CD4-positive, alpha-beta T cell treated with Interleukin-2 at 100 ng/mL for 4 hours (primary cell): ENCODE measurements at places on chromosomes 4 and X.

- no peak for DNase-seq
Measured at GRCh38 chrX:77347572-77347971, 99.6 kb upstream of the FGF16 start.

DNA sequence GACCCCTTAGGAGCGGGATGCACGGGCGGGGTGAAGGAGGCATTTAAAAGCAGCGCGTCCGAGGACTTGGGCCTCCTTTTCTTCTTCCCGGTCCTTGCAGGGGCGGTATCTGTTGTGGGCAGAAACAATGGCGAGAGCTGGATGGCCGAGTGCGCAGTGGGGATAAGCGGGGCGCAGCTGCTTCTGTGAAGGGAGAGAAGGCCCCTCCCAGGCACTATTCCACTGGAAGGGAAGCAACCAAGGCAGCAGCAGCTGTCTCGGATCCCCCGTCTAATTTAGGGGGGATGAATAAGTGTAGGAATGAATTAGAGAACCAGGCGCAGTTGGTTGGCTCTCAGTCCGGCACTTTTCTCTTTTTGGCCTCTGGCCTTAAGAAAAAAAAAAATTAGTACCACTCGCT, 995 bp downstream of the SMARCA5 start:
- no peak for DNase-seq

GRCh38 chr4:74117024-74117534, 18.1 kb upstream of the CXCL2 start:
- DNase-seq, result no peak

DNA sequence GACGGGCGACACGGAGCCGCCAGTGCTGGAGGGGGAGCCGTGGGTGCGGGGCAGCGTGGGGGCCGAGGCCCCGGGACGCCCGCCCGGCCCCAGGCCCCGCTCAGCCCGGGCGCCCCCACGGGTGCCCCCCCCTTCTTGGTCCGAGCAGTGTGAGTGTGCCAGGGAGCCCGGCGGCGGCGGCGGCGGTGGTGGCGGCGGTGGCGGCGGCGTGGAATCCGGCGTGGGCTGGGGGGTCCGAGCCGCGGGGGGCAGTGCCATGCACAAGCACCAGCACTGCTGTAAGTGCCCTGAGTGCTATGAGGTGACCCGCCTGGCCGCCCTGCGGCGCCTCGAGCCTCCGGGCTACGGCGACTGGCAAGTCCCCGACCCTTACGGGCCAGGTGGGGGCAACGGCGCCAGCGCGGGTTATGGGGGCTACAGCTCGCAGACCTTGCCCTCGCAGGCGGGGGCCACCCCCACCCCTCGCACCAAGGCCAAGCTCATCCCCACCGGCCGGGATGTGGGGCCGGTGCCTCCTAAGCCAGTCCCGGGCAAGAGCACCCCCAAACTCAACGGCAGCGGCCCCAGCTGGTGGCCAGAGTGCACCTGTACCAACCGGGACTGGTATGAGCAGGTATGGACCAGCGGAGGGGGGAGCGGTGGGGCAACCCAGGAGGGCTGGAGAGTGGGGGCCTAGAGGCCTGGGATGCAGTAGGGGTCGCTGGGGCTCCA, 466 bp downstream of the DLG3 start:
- DNase-seq, result no peak

- DNase-seq, result no peak
Measured at GRCh38 chrX:8684201-8684965, 47.6 kb downstream of the ANOS1 start.

DNA sequence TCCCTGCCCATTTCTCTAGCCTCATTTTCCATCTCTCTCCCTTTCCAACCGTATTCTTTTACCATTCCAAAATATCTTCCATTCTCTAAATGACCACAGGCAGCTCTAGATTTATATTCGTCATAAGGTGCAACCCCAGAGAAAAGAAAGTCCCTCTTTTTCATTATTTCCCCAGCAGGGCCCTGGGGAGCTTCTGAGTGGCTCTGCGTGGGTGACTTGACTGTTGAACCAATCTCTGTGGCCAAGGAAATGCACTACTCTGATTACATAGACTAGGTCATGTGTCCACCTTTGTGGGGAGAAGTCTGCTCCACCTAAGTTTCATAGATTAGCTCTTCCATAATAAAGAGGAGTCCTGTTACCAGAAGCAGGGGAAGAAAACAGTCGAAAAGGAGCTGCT, 51.4 kb downstream of the ATOH1 start:
- DNase-seq, result no peak

DNA sequence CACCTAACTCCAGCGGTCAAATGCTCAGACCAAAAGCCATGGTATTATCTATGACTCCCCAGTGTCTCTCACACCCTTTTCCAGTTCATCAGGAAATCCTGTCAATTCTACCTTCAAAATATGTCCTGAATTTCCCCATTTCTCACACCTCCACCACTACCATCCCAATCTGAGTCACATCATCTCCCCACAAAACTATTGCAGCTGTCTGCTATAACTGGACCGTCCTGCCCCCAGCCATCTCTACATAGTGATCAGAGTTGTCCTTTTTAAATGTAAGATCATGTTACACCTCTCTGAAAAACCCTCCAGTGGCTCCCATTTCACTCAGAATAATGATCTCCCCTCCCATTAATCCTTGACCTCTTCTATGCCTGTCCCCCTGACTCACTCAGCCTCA, 6.8 kb upstream of the ODAPH start:
- DNase-seq, result no peak
